ENCODE measurements at places on chromosomes 12 and 14.

DNA sequence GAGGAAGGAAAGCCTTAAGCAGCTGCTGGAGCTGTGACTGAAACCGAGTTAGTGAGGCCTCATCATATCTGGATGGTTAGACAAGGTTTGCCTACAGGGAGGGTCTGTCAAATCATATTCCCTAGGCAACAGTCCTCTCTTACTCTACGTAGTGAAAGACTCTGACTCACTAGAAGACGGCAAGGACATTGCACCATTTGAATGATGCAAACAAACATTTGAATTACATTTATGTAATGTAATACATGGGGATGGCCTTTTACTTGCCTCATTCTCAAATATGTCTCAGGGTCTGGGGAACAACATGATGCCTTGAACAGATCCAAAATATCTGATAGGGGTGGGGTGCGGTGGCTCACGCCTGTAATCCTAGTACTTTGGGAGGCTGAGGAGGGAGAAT is 29.8 kb upstream of the STRAP start:
- DNase-seq, result no peak

GRCh38 chr14:37139710-37140109 is 32.7 kb downstream of the SLC25A21 start:
- DNase-seq, result no peak

DNA sequence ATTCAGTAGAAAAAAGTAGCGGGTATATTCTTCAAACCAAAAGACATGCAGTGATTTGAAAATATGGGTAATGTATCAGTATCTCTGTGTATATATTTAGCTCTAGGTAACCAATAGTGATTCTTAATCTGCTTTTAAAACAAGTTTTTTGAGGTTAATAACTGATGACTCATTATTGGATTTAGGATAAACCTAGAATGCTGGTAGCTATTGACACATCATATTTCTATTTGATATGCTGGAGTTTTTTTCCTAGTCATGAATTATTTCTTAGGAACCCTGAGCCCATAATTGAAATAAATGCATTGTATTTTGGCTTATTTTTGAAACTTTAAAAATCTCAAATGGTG is 15.5 kb downstream of the ARF6 start:
- DNase-seq, result no peak

- DNase-seq, result no peak
These were observed 37.4 kb downstream of the HSPB8 start for GRCh38 chr12:119216084-119216483.

GRCh38 chr12:132558042-132558856 is 52.1 kb downstream of the LRCOL1 start:
- no peak for DNase-seq

GRCh38 chr12:24705216-24705615 is 243.7 kb downstream of the BCAT1 start:
- no peak for DNase-seq

- DNase-seq, result no peak
These were observed 1.6 kb upstream of the WIF1 start for GRCh38 chr12:65122703-65123102.

DNA sequence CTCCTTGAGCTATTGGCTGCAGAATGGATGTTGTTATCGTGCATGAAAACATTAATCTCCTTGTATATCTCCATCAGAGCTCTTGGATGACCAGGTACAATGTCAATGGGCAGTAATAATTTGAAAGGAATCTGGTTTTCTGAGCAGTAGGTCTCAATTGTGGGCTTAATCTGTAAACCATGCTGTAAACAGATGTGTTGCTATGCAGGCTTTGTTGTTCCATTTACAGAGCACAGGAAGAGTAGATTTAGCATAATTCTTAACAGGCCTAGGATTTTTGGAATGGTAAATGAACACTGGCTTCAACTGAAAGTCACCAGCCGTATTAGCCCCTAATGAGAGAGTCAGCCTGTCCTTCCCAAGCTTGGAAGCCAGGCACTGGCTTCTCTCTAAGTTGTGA is 50.4 kb downstream of the ATG14 start:
- DNase-seq, result no peak

- DNase-seq, result no peak
These were observed 374.7 kb downstream of the DIO2 start for GRCh38 chr14:79836577-79836976.

DNA sequence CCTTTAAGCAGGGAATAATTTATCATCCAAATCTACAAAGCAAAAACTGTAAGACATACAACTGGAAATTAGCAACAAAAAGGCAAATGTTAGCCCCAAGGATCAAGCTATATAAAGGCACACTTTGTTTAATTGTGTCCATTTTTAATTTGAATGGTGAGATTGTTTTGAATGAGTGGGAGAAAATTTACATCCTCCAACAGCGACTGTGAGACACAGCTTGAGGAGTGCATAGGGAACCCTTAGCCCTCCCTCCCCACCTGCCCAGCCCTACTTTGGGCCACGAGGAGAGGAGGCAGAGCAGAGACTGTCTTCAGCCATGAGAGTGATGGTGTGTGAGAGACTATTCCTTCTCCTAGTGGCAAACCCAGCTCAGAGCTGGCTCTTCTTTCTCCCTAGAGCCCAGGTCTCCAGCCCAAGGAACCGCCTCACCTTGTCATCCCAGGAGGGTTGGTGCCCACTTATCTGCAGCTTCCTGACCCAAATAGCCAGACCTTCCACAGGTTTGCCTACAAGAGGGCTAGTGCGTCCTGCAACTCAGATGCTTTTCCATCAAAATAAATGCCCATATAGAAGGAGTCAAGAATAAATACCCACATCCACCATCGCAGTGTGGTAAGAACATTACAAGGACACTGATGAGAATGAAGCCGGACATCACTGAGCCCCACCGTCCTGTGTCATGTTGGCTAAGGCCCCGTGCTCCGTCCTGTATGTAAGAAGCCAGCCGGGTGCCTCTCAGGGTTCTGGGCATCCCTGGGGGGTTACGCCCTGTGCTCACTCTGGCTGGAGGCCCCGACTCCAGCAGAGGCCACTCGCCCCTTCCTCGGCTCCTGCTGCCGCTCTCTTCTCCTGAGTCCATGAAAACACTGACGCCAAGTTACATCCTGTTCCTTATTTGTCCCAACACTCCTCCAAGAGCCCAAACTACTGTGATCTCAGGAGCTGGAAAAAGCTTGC is 36.4 kb upstream of the C14orf180 start:
- peak; percentile 34 for DNase-seq

- DNase-seq, result peak; percentile 42
These were observed 18.3 kb downstream of the SLC25A47 start for GRCh38 chr14:100341301-100342031.

DNA sequence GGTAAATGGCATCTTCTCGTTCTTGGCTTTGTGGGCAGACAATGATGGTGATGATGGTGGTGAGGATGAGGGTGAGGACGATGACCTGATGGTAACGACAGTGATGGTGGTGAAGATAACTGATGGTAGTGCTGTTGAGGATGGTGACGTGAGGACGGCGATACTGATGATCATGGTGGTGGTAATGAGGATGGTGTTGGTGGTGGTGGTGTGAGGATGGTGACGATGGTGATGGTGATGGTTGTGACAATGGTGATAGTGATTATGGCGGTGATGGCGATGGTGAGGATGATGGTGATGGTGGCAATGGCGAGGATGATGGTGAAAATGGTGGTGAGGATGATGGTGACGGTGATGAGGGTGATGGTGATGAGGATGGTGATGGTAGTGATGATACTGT is 54.5 kb downstream of the FBRSL1 start:
- DNase-seq, result no peak

DNA sequence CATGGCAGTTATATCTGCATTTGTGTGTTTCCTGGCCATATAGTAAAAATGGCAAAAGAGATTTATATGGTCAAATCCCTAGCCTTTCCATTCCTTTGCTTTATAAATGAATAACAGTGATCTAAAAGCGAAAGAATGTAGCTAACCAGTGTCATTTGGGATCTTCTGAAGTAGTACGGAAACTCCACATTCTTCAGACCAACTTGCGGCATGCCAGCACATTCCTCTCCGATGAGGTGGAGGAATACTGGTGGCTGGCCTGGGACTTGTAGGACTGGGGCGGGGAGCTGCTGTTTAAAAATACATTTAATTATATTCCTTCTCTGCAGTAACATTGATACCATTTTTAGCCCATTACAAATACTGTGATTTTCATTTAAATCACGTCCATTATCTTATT is 85.3 kb downstream of the SAMD4A start:
- peak; percentile 84 for DNase-seq

DNA sequence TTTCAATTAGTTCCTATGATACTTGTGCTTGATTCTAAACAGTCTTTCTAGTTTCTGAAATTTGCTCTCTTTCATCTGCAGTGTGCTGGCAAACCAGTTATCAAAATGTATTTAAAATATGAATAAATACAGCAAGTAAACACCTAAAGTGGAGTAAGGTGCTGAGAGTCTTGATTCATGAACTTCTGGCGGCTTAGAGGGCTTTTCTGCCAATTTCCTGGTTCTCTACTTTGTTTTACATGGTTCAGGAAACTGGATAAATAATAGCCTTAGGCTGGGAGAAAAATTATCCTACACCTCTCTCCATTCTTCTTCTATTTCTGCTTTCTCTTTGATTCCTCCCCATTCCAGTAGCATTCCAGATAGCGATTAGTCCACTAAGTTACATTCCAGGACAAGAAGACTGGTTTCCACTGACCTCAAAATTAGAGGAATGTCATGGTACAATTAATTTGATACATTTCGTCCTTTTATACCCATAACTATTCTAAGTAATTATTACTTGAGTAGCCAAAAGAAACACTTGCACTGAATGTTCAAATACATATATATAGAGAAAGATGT is 14.9 kb downstream of the ATP2B1 start:
- DNase-seq, result no peak

GRCh38 chr14:74176400-74176793 is 62.9 kb upstream of the VSX2 start:
- DNase-seq, result no peak

- no peak for DNase-seq
These were observed 131.9 kb downstream of the SMOC1 start for GRCh38 chr14:70011098-70011497.

DNA sequence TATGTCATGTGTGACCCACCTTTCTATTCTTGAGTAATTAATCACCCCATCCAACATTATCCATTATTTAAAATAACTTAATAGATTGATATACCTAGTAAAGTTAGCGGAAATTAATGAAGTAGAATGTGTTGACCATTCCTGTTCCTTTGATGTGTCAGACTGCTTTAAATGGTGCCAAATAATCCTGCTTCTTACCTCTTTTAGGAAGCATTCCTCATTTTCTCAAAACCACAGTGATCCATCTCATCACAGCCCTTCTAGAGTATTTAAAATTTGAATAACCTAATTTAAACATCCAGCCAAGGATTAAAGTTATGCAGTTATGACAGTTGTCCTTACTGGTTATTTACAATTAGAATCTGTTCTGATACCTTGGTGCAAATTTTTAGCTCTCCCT is 6.9 kb downstream of the MGAT4C start:
- DNase-seq, result no peak

DNA sequence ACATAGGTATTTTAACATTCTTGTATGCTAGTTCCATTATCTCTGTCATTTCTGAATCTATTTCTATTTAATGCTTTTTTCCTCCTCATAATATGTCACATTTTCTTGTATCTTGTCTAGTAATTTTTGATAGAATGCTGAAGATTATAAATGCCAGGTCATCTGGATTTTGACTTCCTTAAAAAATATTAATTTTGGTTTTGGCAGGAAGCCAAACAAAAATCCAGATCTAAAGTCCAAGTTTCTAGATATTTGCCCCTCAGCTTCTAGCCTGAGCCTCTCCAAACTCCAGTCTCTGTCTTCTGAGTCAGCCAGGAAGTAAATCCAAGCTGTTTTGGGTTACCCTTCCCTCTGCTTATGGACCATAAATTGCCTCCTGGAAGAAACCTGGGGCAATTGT is 335.4 kb downstream of the APAF1 start:
- DNase-seq, result no peak

- DNase-seq, result no peak
These were observed 8.2 kb downstream of the PDE6H start for GRCh38 chr12:14981049-14981448.

DNA sequence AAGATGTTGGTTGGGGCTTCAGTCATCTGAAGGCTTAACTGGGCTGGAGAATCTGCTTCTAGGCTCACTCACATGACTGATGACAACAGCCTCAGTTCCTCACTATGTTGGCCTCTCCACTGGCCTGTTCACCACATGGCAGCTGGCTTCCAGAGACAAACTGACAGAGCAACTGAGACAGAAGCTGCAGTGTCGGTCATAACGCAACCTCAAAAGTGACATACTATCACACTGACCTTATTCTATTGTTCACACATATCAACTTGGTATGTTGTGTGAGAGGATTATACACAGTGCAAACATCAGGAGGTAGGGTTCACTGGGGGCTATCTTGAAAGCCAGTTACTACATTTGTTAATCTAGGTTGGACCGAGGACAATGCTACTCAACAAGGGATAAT is 92.9 kb downstream of the PAWR start:
- DNase-seq, result no peak

DNA sequence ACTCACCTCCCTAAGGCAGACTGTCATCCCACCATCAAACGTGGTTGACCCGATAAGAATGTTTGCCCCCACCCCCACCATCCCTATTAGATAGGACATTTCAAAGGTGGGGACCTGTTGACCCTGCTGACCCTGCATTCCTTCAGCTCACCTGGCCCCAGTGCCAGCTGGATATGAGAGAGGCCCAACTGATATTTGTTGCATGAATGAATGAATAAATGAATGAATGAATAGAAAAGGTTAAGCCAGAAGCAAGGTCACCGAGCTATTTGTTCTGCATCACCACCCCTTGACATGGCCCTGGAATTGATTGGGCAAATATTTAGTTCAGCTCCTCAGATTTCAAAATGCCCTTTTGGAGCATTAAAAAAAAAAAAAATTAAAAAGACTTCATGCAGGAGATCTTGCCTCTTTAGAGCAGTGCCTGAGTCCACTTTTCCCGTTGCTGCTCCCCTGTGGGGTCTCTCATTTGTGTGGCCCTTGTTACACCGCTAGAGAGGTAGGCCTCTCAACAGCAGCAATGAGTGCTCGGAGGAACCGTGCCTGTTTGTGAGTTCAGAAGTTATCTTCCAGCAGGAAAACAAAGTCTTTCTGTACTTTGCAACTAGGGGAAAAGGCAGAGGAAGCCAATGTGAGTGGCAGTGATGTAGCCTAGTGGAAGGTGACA is 8.5 kb upstream of the SERPINA5 start:
- DNase-seq, result no peak

DNA sequence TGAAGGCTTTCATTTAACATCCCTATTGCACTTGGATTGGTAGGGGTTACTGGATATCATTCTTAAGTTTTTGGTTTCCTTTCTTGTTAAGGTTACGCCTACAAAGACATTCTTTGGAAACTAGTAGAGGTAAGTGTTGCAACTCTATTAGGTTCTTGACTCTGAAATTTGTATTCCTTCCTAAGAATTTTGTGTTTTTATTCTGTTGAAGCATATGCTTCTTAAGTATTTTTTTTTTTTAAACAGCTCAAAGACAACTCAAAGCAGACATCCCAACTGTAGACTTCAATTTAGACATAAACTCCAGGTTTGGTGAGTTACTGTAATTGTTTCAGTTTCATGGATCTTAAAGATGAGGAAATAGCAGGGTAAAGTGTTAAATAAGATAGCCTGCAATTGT is 1.1 kb upstream of the RBMS2 start:
- DNase-seq, result no peak

GRCh38 chr12:8156845-8157244 is at the start of gene ZNF705A:
Gene ZNF705A, plus strand, starts transcription at chr12:8157015. Its CDS starts 15,611 bp downstream, at chr12:8172626.
- DNase-seq, result no peak

- no peak for DNase-seq
These were observed 13.0 kb downstream of the CDKL1 start for GRCh38 chr14:50383618-50384225.

Measured in ureter (tissue), 1 donor.